ENCODE measurements at places on chromosomes 7 and 10.
A peak's percentile ranks its signal among the peaks of the same experiment; 100 is the strongest.

GRCh38 chr10:61545170-61545569, 92.0 kb upstream of the TMEM26 start:
- no peak overlapping the region for H3K4me3 ChIP-seq
- no peak overlapping the region for H3K27ac ChIP-seq
- no peak for DNase-seq
- H3K36me3 ChIP-seq: no peaks in the 10 kb centered on the region
- H3K27me3 ChIP-seq: no peaks in the 10 kb centered on the region

GRCh38 chr10:4058514-4059029, 273.6 kb upstream of the KLF6 start:
- H3K4me1 ChIP-seq: peaks cover 8% of the 10 kb centered on the region
- H3K27me3 ChIP-seq: no peaks in the 10 kb centered on the region
- no peaks in the 10 kb centered on the region for H3K36me3 ChIP-seq
- no peak overlapping the region for H3K4me3 ChIP-seq
- no peak for DNase-seq

GRCh38 chr7:1473864-1474512, 14.7 kb upstream of the MICALL2 start:
- H3K36me3 ChIP-seq: peaks cover 70% of the 10 kb centered on the region
- no peak overlapping the region for H3K27ac ChIP-seq
- H3K27me3 ChIP-seq: no peaks in the 10 kb centered on the region
- no peak overlapping the region for H3K4me3 ChIP-seq

DNA sequence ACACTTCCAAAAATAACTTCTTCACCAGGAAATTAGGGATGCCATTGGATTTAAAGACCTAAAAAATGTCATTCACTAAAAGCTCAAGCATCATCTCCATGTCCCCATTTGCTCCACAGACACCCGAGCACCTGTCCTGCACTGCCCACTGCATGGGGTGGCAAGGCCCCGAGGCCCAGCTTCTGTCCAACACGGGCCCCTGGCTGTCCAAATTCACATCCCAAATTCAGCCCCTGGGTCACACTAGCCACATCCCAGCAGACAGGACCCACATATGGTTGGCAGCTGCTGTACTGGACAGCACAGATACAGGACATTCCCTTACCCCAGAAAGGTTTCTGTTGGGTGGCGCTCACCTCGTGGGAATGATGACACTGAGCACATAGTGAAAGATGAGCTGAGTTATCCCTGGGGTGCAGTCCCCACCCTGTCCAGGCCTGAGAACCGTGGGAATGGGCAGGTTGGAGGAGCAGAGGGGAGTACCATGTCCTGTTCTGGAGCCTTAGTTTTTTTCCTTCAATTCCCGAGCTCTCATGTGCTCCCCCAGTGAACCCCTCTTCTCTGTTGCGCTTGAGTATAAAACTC, 55.3 kb downstream of the CSGALNACT2 start:
- H3K36me3 ChIP-seq: no peaks in the 10 kb centered on the region
- H3K27ac ChIP-seq: no peak overlapping the region
- no peaks in the 10 kb centered on the region for H3K4me1 ChIP-seq
- H3K27me3 ChIP-seq: no peaks in the 10 kb centered on the region

- H3K4me1 ChIP-seq: no peaks in the 10 kb centered on the region
- H3K27me3 ChIP-seq: no peaks in the 10 kb centered on the region
- no peak overlapping the region for H3K4me3 ChIP-seq
- DNase-seq: no peak
- no peaks in the 10 kb centered on the region for H3K36me3 ChIP-seq
Measured at GRCh38 chr10:9621216-9621615, 1396.5 kb upstream of the CELF2 start.

GRCh38 chr7:29142021-29142727, 4.2 kb downstream of the CPVL start:
- no peaks in the 10 kb centered on the region for H3K36me3 ChIP-seq
- H3K4me1 ChIP-seq: no peaks in the 10 kb centered on the region
- no peak for DNase-seq
- H3K27ac ChIP-seq: no peak overlapping the region
- peaks cover 3% of the 10 kb centered on the region for H3K27me3 ChIP-seq

GRCh38 chr7:79334841-79335240, 118.6 kb downstream of the MAGI2 start:
- H3K27ac ChIP-seq: no peak overlapping the region
- no peaks in the 10 kb centered on the region for H3K27me3 ChIP-seq
- no peak overlapping the region for H3K4me3 ChIP-seq
- H3K4me1 ChIP-seq: no peaks in the 10 kb centered on the region

- H3K4me3 ChIP-seq: no peak overlapping the region
- H3K36me3 ChIP-seq: no peaks in the 10 kb centered on the region
- H3K27ac ChIP-seq: no peak overlapping the region
Measured at GRCh38 chr10:80411267-80411668, 2.9 kb downstream of the PRXL2A start.

- H3K27me3 ChIP-seq: no peaks in the 10 kb centered on the region
- no peak overlapping the region for H3K4me3 ChIP-seq
- no peak for DNase-seq
- no peaks in the 10 kb centered on the region for H3K4me1 ChIP-seq
- no peak overlapping the region for H3K27ac ChIP-seq
- no peaks in the 10 kb centered on the region for H3K36me3 ChIP-seq
Measured at GRCh38 chr7:99002827-99003212, 124.5 kb downstream of the TRRAP start.

DNA sequence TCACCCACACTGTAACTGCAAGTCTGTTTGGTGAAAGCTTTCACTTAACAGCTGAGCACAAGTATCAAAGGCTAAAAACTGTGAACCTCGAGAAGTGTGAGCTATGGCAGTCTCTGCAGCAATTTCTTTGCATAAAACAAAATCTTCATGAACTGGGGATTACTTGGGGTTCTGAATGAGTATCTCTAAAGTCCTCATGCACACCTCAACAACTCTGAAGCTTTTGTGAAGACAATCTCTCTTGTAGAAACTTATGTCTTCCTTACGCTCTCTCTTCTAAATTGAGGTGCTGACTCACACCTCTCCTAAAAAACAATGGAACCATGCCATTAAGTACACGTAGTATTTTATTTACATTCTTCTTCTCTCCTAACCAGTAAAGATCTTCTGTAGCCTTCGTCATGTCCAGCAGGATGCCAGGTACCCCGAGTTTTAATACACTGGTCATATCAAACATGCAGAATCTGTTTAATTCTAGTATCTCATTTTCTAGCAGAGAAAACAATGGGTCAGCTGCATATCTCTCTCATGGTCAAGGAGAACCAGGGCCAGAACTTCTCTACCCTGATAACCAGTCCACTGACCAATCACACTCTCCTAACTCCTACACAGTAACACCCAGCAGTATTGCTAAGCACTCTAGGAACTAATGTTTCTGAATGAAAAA, 76.9 kb downstream of the UBE2H start:
- H3K36me3 ChIP-seq: no peaks in the 10 kb centered on the region
- H3K4me1 ChIP-seq: peaks cover 25% of the 10 kb centered on the region
- peak overlapping the region; percentile 68 for H3K27ac ChIP-seq
- no peak overlapping the region for H3K4me3 ChIP-seq
- H3K27me3 ChIP-seq: no peaks in the 10 kb centered on the region
